Cardiac septum (tissue), 1 donor: ENCODE measurements at places on chromosomes 4 and X. TPM values are rescaled to one million over a fixed set of nuclear protein-coding genes. Genes with fewer than 3 reads are reported as not detected.

ZFP42 gene
- not detected for total RNA-seq

RAB33A gene
- total RNA-seq = 1.2 TPM

MBNL3 gene
- total RNA-seq = 10.0 TPM

ADAM29 gene
- not detected for total RNA-seq

MSANTD1 gene
- 1.1 TPM for total RNA-seq

RIBC1 gene
- 0.81 TPM for total RNA-seq

GRCh38 chr4:2570551-2571222 lies 34.2 kb downstream of the FAM193A start:
- no peak for DNase-seq

DNA sequence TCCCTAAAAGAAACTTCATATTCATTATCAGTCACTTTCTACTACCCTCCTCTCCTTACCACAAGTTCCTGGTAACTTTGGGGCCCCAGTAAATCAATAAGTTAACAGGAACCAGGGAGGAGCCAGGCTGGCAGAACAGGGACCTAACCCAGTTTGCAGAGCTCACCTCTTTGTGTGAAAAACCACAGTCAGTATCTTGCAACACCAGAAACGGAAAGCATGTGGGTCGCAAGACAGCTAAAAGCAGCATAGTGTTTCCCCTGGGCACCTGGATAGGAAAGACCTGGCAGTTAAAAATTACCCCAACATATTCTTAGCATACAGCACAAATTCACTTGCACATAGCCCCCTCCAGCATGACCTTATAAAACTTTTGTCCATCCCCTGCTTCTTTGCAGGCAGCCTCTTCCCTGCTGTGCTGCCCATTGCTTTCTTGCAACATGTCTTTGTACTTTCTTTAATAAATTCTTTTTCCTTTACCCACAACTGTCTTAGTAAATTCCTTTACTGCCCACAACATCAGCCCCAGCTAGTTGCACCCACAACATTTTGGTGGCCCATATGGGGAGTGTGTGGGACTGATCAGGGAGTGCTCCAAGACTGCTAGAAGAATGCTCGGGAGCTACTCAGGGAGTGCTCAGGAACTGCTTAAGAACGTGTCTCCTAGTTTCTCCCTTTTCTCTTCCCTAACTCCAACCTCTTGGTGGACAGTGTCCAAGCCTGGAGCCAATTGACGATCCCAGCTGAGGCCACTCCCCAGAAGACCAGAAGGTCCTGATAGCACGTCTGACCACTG lies 83.4 kb downstream of the MSN start:
- no peak for DNase-seq

- DNase-seq = no peak
Observed at GRCh38 chr4:107579099-107579498, 140.9 kb downstream of the PAPSS1 start.

DNA sequence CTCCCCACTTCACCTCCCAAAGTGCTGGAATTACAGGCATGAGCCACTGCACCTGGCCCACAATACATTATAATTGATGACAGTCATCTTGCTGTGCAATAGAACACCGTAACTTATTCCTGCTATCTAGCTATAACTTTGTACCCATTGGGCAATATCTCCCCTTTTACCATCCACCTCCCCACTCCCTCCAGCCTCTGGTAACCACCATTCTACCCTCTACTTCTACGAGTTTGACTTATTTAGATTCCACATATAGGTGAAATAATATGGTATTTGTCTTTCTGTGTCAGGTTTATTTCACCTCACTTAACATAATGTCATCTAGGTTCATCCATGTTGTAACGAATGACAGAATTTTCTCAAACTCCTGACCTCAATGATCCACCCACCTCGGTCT lies 8.2 kb upstream of the TEX11 start:
- no peak for DNase-seq

- no peak for DNase-seq
Observed at GRCh38 chr4:72505314-72505744, 63.7 kb downstream of the ADAMTS3 start.

DNA sequence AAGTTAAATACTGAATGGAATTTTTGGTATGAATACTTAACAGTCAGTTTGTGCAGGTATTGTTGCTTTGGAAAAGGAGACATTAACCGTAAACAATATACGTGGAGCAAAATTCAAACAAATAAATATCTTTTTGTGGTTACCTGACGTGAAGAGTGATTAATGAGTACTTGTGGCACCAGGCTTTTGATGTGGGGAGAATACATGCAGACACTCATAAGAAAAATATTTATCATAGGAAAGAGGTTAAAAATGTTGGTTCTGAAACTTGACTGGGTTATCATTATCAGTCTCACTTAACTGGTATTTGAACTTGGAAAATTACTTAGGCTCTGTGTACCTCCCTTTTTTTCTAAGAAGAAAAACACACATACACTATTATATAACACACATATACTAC lies 136.4 kb upstream of the NDST4 start:
- no peak for DNase-seq

- DNase-seq = no peak
Observed at GRCh38 chrX:8726031-8726652, 5.8 kb downstream of the ANOS1 start.

GRCh38 chr4:77706717-77707116 lies 101.1 kb downstream of the CXCL13 start:
- no peak for DNase-seq

- no peak for DNase-seq
Observed at GRCh38 chrX:41935832-41936231, 12.5 kb upstream of the CASK start.

DNA sequence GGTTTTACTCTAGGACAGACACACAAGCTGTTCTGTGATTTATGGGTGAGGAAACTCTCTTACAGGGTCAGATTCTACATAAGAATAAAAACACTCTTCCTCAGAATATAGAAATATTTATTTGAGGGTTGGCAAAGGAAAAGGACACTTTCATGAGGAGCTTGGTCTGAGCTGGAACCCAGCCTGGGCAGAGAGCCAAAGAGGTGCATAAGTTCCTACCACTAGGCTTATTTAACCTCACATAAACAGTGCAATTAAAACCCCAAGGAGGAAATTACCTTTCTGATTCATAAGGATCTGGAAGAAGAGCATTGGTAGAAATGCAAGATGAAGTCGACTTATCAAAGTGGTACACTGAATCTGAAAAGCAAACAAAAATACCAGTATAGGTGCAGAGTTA lies 32.9 kb downstream of the SETD7 start:
- no peak for DNase-seq

GRCh38 chrX:153861151-153861550 lies 24.8 kb downstream of the L1CAM start:
- no peak for DNase-seq
